Thoracic aorta (tissue), 2 donors: ENCODE measurements at places on chromosomes 12 and 14. TPM values are rescaled to one million over a fixed set of nuclear protein-coding genes. Genes with fewer than 3 reads are reported as not detected.

Gene ASB2
- 48.3 TPM for total RNA-seq

DNA sequence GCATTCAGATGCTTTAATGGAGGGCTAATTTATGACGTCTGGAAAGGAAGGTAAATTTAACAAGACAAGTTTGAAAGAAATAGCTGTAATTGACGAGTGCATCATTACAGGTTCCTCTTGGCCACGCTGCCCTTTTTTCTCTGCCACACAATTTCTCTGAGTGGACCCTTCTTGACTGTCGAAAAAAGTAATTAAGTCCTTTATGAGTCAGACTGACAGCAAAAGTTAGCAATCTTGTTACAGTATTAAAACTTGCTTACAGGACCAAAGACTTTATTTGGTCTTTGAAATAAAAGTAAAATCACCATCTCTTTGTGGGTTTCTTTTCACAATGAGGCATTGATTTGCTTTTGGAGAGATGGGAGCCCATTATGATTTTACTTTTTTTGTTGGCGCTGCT is 42.6 kb downstream of the SAMD4A start:
- no peak for DNase-seq

- DNase-seq, result no peak
Measured at GRCh38 chr14:95211721-95212504, 54.6 kb upstream of the DICER1 start.

Gene RAB15
- total RNA-seq, result 3.2 TPM

Gene CPM
- 62.3 TPM for total RNA-seq

GRCh38 chr12:20398686-20399085 is 30.3 kb downstream of the PDE3A start:
- no peak for DNase-seq

DNA sequence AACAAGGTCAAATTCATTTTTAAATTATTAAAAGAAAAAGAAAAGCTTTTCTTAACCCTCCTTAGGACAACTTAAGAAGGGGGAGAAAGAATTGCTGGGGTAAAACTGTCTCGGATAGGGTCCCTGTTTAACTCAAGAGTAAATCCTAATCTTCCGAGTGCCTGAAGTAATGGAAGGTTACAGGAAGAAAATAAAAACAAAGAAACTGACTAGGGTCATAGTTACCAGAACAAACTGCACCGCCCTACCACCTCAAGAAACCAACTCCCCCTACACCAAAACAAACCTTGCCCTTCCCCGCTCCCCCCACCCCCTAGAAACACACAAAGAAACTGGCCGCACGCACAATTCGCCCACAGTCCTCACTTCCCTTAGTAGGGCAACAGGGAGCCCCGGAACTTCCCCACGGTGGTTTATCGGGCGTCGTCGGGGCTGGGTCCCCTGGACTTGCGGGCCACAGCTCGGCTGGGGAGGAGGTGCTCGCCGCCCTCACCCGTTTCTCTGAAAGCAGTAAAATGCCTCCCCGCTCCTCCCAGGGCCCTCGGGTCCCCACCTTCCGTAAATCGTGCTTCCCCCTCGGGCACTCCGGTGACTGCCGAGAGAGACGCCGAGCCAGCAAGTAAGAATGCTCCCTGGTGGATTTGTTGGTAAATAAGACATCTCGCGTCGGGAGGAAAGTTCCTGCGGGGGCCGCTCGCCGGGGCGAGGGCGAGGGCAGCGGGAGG is 2.4 kb downstream of the SINHCAF start:
- DNase-seq, result no peak

Gene EMP1
- total RNA-seq, result 295 TPM

GRCh38 chr12:10142976-10143589 is 13.1 kb upstream of the CLEC7A start:
- DNase-seq, result no peak

Gene KLRG1
- total RNA-seq, result 3.0 TPM
